ENCODE measurements at places on chromosomes 5 and 9. TPM values are rescaled to one million over a fixed set of nuclear protein-coding genes. Genes with fewer than 3 reads are reported as not detected.

SOWAHA gene
- 0.67 TPM for total RNA-seq

COL27A1 gene
- total RNA-seq = 138 TPM

DNA sequence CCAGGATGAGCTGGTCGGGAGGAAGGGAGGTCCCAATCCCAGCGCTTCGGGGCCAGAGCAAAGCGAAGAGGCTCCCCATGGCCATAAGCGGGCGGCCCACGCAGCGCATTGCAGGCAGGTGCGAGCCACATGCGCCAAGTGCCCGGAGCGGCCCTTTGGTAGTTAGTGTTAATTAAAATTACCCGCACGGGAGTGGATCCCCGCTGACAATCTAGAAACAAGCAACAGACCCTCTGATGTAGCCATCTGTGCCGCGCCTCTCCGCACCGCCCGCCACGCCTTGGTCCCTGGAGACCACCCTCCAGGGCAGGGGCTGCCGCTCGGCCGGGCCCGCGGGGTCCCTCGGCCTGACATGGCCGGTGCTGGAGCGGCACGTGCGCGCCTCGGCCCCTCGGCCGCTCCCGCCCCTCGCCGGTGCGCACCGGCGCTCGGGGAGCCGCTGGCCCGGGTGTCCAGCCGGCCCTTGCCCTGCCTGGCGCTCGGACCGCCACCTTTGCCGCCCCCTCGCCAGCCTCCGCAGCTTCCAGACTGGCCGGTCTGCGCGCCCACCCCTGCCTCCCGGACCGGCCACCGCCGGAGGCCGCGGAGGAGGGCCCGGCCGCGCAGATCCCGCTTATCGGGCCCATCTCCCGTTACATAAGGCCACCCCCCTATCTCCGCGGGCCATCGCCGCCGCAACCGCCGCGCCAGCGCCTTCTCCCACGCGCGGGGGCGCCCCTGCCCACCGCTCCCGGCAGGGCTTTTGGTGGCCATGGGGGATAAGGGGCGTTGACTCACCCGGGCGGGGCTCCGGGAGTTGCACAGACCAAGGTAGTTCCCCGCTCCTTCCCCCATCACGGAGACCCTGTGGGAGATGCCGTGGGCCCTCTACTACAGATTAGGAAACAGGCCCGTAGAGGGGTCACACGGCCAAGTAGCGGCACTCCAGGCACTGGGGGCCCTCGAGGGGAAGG, 1.9 kb upstream of the IL13 start:
- peaks cover 18% of the 10 kb centered on the region for H3K4me1 ChIP-seq
- H3K27me3 ChIP-seq = peaks cover 61% of the 10 kb centered on the region
- H3K4me3 ChIP-seq = peak overlapping the region; percentile 46
- DNase-seq = no peak

DNA sequence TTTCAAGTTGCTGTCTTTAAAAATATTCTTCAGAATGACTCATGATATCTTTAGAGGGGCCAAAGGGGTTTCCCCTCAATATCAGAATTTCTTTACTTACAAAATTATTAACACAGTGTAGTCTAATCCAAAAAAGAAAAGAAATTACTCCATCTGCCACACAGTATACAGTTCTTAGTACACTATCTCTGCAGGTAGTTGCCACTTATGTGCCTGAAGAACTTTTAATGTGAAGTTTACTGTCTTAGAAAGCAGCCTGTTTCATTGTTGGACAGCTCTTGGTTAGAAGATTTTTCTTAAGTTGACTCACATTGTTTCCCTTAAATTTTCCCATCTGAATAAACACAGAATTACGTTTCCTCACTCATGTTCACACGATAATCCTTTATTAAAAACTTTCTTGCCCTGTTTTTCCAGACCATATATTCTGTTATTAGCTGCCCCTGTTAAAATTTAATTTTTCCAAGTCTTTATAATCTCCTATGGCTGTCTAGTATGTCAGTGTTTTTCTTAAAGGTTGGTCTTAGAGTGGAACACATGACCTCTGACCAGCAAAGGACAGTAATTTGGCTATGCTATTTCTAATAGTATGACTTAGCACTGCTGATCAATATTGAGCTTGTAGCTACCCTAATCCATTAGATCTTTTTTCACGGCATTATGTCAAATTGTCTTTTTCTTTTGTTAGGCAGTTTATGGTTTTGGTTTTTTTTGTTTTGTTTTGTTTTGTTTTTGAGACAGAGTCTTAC, 21.8 kb upstream of the FKTN start:
- H3K27ac ChIP-seq = no peak overlapping the region
- H3K27me3 ChIP-seq = no peaks in the 10 kb centered on the region
- no peak for DNase-seq
- peaks cover 18% of the 10 kb centered on the region for H3K36me3 ChIP-seq
- H3K4me1 ChIP-seq = peaks cover 9% of the 10 kb centered on the region
- H3K4me3 ChIP-seq = no peak overlapping the region

GRCh38 chr9:77562019-77562748, 85.9 kb downstream of the GNA14 start:
- H3K4me1 ChIP-seq = peaks cover 9% of the 10 kb centered on the region
- H3K27me3 ChIP-seq = no peaks in the 10 kb centered on the region
- no peaks in the 10 kb centered on the region for H3K36me3 ChIP-seq

Measured in mesothelial cell of epicardium (in vitro differentiated cells).